Activated CD4-positive, alpha-beta T cell treated with anti-CD3 and anti-CD28 coated beads for 36 hours (primary cell): ENCODE measurements at places on chromosomes 16 and 17. TPM values are rescaled to one million over a fixed set of nuclear protein-coding genes. Genes with fewer than 3 reads are reported as not detected.

The IGFALS gene
- not detected for total RNA-seq

The KCTD2 gene
- total RNA-seq = 15.3 TPM

The CLEC3A gene
- total RNA-seq = not detected

The ASGR1 gene
- 1.1 TPM for total RNA-seq

The STX1B gene
- 1.5 TPM for total RNA-seq

The KRTAP16-1 gene
- not detected for total RNA-seq

The DCAF7 gene
- 106 TPM for total RNA-seq

The PMFBP1 gene
- total RNA-seq = 0.64 TPM

The HOXB1 gene
- not detected for total RNA-seq

GRCh38 chr17:79033046-79033616, 9.2 kb downstream of the C1QTNF1 start:
- no peak for DNase-seq

GRCh38 chr17:81712468-81713003, 452 bp downstream of the SLC25A10 start:
- DNase-seq = peak; percentile 56

DNA sequence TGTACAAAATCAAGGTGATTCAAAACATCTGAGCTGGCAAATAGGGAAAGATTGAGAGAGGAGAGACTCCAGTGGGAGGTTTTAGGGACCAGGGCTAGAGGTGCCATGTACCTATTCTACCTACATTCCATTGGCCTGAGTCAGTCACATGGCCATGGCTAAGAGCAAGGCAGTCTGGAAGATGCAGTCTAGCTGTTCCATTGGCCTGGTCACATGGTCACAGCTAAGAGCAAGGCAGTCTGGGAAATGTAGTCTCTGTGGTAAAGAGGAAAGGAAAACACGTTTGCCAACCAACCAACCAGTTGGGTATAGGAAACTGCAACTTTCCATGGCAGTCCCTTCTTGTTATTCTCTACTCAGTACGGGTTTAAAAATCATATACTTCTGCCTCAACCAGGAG, 369.1 kb downstream of the XYLT1 start:
- peak; percentile 12 for DNase-seq

DNA sequence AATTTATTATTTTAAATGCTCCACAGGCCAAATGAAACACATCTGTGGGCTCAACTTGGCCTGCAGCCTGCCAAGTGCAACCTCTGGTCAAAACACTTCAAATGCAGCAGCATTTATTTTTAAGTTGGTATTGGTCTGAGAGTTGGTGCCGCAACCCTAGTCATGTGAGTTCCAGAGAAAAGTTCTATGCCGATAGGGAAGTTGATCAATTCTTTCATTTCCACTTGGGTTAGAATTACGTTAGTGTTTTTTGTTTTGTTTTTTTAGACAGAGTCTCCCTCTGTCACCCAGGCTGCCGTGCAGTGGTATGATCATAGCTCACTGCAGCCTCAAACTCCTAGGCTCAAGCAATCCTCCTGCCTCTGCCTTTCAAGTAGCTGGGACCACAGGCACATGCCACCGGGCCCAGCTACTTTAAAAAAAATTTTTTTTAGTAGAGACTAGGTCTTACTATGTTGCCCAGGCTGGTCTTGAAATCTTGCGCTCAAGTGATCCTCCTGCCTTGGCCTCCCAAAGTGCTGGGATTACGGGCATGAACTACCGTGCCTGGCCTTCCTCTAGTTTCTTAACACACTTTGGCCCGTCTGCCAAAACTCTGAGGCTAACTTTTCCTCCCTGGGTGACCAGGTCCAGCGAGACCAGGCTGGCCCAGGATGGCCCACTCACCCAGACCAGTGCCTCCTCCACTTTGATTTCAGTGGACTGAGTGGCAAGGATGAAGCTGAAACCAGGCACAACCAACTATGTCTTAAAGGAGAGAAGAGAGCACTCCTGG, 221.1 kb downstream of the MRTFB start:
- no peak for DNase-seq

- peak; percentile 76 for DNase-seq
Measured at GRCh38 chr16:86566601-86566965, at the start of gene FOXC2. FOXC2 (plus strand) TSS chr16:86566829; CDS start chr16:86567336, 507 bp downstream.

DNA sequence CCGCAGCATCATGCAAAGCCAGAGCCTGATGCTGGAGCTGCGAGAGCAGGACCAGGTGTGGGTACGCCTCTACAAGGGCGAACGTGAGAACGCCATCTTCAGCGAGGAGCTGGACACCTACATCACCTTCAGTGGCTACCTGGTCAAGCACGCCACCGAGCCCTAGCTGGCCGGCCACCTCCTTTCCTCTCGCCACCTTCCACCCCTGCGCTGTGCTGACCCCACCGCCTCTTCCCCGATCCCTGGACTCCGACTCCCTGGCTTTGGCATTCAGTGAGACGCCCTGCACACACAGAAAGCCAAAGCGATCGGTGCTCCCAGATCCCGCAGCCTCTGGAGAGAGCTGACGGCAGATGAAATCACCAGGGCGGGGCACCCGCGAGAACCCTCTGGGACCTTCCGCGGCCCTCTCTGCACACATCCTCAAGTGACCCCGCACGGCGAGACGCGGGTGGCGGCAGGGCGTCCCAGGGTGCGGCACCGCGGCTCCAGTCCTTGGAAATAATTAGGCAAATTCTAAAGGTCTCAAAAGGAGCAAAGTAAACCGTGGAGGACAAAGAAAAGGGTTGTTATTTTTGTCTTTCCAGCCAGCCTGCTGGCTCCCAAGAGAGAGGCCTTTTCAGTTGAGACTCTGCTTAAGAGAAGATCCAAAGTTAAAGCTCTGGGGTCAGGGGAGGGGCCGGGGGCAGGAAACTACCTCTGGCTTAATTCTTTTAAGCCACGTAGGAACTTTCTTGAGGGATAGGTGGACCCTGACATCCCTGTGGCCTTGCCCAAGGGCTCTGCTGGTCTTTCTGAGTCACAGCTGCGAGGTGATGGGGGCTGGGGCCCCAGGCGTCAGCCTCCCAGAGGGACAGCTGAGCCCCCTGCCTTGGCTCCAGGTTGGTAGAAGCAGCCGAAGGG, 24.2 kb downstream of the C1QTNF1 start:
- DNase-seq = no peak

- DNase-seq = no peak
Measured at GRCh38 chr16:5017678-5017969, 16.1 kb downstream of the NAGPA start.

- peak; percentile 47 for DNase-seq
Measured at GRCh38 chr16:57985204-57986181, 14.6 kb upstream of the CNGB1 start.

DNA sequence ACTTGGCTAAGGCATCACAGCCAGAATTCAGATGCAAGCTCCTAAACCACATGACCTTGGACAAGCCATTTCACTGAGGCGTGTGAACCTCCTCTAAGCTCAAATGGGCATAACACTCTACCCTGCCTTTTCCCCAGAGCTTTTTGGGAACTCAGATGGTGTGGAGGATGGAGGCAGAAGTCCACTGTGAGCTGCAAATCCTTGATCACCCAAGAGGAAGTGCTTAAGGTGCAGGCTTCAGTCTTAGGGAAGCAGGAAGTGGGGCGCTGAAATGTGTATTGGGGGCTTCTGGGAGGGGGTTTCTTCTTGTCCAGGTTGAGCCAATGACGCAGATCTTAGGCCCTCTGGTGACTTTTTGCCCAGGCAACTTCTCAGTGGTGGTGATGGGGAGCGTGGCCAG, 12.9 kb downstream of the CIITA start:
- DNase-seq = no peak

- no peak for DNase-seq
Measured at GRCh38 chr17:30571921-30572320, 94.7 kb downstream of the GOSR1 start.

DNA sequence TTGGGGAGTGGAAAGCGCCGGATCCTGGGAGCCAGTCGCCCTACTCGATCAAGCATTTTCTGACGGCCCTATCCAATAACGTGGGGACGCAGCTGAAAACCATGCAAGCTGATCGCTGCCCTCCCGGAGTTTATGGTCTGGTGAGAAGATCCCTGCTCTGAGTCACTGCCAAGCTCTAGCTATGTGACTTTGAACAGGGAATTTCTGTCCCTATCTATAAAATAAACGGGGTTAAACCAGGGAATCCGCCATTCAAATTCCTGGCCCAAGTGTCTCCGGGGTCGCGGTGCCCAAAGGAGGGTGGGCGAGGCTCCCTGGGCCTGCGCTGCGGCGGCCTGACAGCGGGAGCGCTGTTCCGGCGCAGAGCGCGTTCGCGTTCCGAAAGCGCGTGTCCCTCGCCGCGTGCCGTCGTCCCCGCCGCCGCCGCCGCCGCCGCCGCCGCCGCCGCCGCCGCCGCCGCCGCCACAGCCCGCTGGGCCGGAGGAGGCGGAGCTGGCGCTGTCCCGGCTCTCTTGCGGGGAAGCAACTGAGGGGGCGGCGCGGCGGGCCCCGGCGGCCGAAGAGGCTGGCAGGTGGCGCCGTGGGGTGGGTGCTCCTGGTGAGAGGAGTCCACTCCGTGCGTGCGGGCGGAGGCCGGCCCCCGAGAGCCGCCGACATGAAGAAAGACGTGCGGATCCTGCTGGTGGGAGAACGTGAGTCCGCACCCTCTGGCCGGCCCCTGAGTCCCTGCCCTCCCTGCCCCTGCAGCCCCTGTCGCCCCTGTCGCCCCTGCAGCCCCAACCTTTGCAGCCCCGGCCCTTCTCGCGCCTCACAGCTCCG, at the start of gene RHOT1:
TSS of gene RHOT1 (plus strand) at position 465 of the 819 bp plus-strand sequence. CDS start at position 656, 191 bp downstream.
- peak; percentile 85 for DNase-seq

GRCh38 chr16:65769055-65769465, 597.4 kb upstream of the CDH5 start:
- DNase-seq = no peak

DNA sequence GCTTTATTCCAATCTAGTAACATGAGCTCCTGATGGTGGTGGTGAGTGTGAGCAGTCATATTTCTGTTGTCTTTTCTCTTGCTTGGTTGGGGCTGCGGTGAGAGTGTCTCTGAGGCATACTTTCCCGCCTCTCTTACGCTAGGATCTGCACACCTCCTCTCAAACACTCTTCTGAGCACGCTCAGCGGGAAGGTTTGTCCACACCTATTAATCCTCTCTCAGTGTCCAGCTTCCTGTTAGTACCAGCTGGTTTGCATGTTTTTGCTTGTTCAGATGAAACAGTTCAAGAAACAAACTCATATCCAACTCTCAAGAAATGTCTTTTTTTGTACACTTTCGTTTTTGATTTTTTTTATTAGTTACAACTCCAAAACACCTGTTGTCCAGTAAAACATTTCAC, 89.5 kb downstream of the CCDC182 start:
- no peak for DNase-seq

DNA sequence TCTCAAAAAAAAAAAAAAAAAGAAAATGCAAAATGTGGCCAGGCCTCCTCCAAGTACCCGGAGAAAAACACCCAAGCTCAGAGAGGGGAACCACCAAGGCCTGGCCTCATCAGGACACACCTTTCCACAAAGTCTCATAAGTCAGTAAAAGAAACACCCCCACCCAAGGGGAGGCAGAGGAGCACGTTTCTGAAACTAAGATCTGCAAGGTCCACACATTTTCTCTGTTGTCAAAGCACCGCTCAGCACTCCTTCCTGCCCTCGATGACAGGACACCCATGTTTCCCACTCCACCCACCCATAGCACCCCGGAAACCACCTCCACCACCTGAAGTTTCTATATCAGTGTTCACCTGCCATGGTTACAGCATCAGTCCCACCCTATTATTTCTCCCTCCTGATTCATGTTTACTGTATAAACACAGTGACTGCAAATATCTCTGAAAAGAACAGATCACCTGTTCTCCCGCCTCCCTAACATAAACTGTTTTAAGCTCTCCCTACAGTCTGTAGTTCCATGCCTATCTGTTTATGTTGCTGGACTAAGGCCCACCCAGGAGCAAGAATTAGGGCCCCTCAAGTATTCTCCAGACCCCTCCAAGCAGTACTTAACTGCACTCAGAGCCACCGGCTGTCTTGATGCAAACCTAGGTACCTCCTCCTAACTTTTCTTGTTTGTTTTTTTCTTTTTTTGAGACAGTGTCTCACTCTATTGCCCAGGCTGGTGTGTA, 2.0 kb downstream of the CORO7 start:
- peak; percentile 92 for DNase-seq

DNA sequence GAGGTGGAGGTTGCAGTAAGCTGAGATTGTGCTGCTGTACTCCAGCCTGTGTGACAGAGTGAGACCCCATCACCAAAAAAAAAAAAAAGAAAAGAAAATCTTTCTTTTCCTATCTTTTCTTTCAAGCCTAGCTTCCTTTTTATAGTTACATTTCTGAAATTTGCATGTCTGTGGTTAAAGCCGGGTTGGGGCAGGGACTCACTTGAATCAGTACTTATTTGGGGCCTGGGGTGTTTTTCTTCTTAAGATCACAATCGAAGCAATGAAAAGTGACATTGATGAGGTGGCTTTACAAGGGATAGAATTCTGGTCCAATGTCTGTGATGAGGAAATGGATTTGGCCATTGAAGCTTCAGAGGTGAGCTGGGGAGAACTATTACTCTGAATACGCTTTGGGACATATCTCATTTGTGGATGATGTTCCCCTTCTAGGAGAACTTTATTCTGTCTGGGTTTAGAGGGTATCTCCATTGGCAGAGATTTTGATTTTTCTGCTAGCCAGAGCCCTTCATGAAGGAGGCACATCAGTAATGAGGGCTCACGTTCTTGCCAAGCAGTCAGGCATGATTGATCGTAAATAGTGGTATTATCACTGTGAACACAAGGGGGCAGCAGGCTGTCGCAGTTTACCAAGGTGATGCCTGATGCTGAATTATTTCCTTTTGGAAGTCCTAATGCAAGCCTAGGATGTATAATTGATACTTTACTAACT, 14.3 kb downstream of the KPNB1 start:
- DNase-seq = peak; percentile 73
